ENCODE measurements at places on chromosomes 3 and 15.

GRCh38 chr15:38474155-38474757, 20.3 kb downstream of the FAM98B start:
- DNase-seq, result peak; percentile 80

- DNase-seq, result peak; percentile 53
Measured at GRCh38 chr3:46442576-46443530, 21.9 kb downstream of the LTF start.

GRCh38 chr3:42014921-42015533, 53.1 kb upstream of the ULK4 start:
- peak; percentile 9 for DNase-seq

GRCh38 chr15:58966698-58967097, 20.8 kb upstream of the RNF111 start:
- no peak for DNase-seq

DNA sequence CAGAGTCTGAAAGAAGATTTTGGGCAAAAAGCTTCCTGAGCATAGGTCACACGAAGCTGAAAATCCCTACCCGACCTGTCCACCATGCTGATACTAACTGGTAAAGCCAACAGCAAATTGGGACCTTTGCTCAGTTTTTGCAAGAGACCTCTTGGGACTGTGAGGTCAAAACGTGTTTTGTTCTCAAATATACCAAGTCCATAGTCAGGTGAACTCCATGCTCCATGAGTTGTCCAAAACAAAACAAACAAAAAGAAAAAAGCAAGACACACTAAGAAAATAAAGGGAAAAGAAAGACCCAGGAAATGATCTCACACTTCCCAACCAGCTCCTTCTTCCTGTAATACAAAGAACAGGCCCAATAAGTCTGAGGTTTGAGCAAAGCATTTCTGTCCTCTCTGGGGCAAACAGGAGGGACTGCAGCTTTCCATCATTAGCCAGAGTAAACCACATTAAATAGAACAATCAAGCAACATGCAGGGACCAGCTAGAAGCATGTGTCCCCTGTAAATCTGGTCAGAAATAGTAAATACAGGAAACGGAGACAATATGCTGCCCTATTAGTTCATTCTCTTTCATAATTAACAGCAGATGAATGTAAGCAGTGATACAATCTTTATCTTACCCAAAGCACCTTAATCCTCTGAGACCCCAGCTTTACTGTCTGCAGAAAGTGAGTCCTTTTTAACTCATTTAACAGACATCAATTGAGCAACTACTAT, 125.0 kb upstream of the LIPC start:
- no peak for DNase-seq

GRCh38 chr15:77057685-77058084, 13.2 kb downstream of the TSPAN3 start:
- no peak for DNase-seq

- no peak for DNase-seq
Measured at GRCh38 chr3:160314995-160315394, 84.0 kb downstream of the IFT80 start.

DNA sequence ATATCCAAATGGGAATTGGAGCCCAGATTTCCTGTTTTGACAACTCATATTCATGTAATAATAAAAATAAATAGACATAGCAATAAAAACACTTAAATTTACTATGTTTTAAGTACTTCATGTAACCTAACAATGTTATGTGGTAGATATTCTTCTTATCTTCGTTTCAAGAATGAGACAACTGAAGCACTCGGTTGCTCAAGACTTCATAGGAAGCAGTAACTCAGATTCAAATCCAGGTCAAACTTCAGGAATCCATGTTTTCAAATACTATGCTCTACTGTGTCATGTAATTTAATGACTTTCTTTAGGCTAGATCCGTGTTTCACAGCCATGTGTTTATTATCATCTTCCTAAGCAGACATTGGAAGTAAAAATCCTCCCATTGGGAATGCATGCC, 492.2 kb downstream of the CNTN3 start:
- no peak for DNase-seq

DNA sequence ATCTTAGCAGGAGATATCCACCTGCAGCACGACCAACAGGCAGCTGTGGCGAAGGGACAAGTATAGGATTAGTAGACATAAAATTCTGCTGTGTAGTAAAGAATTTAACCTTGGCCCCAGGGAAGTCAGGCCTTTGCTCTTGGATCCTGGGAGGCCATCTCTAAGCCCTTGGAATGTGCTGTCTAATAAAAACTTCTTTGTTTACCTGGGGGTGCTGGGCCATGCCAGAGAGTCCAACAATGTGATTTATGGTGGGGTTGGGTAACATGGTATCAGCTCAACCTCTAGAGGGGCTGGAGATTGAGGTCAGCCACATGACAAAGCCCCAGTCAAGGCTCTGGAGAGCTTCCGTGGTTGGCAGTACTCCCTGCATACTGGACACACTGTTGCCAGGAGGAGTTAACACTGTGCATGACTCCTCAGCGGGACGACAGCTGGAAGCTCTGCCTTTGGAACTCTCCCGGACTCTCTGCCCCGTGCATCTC, 52.4 kb downstream of the HEG1 start:
- no peak for DNase-seq

DNA sequence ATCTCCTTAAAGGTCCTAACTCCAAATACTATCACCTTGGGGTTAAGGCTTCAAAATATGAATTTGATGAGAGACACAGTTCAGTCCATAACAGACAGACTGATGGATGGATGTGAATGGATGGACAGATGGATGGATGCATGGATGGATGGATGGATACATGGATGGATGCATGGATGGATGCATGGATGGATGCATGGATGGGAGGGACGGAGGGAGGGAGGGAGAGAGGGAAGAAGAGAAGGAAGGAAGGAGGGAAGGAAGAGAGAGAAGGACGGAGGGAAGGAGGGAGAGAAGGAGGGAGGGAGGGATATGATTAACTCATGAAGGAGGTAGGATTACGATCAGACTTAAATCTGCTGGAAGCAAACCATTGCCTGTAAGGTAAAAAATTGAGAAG, 192.4 kb downstream of the LRRN1 start:
- no peak for DNase-seq

DNA sequence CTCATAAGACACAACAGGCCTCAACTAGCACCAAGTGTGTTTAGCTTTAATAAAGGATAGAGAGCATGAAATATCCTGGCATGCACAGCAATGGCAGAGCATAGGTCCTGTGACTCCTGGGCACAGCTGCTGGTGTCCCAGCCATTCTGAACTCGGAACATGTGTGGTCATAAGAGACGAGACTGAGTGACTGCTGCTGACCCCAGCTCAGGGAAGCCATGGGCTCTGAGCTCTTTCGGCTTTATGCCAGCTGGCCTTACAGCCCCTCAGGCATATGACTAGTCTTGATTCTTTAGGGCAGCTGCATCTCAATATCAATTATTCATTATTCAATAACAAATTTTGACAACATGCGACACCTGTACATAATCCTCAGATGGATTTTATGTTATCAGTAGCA, 62.4 kb upstream of the TOPAZ1 start:
- no peak for DNase-seq

DNA sequence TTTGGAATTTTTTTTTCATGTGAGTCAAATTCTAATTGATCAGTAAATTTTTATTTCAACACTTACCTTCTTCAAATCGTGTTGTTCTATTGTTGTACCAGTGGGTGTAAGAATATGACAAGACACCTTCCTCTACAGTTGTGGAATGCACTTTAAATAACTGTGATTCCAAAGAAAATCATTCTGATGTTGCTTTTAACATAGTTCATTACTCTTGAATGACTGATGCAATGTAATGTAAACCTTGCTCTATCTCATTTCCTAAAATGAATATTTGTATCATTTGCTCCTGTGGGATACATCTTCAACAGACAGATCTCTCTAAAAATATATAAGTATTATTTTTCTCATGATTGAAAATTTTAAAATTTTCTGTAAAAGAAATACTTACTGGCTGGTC, 313.4 kb downstream of the RBMS3 start:
- DNase-seq, result no peak

Measured in CD4-positive, alpha-beta T cell treated with Interleukin-12 subunit alpha and Interleukin-12 subunit beta, for 1 hour (primary cell).